ENCODE measurements at places on chromosomes 3 and 15.

- DNase-seq: no peak
Measured at GRCh38 chr3:161957467-161957866, 460.9 kb downstream of the OTOL1 start.

GRCh38 chr3:194492001-194492400 lies 5.2 kb upstream of the ATP13A3 start:
- DNase-seq: no peak

- DNase-seq: no peak
Measured at GRCh38 chr3:109369510-109369909, 32.2 kb upstream of the DPPA4 start.

DNA sequence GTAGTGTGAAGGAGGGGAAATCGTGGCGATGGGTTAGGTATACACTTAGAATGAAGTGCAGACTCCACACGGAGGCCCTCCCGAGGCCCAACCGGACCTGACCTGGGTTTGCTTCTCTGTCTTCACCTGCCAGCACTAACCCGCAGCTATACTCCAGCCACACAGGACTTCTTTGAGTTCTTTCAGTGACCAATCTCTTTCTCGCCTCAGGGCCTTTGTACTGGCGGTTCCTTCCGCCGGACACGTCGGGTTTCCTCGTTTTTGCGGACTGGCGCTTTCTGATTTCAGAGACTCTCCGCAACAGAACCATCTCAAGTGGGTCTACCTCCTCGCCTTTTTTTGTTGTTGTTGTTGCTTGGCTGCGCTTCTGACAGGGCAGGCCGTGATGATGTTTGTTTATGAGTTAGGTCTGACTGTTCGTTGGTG lies at the start of gene NEIL1:
NEIL1 (plus strand) TSS at position 244 of the 426 bp plus-strand sequence. CDS start 1,867 bp downstream, outside the sequence.
- DNase-seq: no peak

GRCh38 chr15:39270221-39270855 lies 310.5 kb upstream of the THBS1 start:
- no peak for DNase-seq

DNA sequence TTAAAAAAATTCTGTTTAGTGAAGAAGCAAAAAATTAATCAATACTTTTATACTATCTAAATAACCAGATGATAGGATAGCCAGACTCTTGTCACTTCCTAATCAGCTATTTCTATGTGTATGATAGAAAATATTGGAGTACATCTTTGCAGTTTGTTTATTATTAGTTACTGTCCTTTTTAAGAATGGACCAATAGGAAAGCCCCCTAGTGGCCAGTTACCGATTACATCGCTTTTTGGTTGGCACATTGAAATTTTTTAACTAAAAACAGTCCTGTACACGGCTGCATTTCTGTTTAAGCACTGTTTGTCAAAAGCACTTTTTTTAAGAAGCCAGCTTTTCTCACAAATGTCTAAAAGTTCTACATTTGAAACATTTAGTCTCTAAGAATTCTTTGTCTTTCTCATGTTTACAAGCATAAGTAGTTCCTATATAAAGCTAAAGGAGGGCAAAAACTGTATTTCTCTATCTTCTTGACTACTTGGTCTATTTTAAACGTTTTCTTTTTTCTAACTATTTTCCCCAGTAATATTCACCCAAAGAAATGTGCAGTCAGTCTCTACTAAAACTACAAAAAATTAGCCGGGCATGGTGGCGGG lies 253.2 kb upstream of the LRTM1 start:
- DNase-seq: no peak

DNA sequence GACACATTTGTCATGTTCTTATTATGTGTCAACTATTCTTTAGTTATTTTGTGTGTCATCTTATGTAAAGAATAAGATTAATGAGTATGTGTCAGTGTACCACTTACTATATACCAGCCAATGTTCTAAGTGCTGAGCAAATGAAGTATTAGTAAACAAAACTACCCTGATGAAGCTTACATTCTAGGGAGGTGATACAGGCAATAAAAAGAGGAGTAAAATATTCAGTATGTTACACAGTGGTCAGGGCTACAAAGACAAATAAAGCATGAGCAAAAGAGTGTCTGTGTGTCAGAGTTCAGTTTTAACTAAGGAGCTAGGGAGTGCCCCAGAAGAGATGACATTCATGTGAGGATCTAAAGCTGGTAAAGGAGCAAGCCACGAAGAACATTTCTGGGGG lies 79.1 kb downstream of the TRPC1 start:
- DNase-seq: no peak

- DNase-seq: no peak
Measured at GRCh38 chr15:84819291-84819768, 2.2 kb downstream of the ALPK3 start.

- no peak for DNase-seq
Measured at GRCh38 chr3:71868876-71869275, 83.9 kb upstream of the PROK2 start.

DNA sequence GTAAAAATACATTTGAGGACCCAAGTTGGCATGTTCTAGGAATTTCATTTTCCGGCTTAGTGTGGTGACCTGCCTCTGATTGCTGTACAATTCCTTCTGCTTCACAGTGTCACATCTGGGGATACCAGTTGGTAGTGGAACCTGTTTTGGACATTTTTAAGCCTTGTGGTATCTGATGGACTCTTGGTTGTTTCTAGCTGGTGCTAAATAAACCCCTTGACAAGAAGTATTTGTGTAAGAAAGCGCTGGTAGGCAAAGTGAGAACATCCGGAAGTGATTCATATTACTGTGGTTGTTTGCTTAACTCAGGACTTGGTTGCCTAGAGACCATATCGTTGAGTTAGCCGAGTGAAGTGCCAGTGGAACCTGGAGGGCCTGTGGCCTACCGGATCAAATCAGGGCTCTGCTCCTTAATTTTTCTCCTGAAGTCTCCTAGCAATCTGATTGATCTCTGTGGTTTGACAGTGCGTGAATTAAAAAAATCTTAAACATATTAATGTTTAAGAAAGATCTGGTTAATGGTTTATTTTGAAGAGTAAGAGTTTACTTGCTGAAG lies 12.8 kb downstream of the IQGAP1 start:
- peak; percentile 57 for DNase-seq

DNA sequence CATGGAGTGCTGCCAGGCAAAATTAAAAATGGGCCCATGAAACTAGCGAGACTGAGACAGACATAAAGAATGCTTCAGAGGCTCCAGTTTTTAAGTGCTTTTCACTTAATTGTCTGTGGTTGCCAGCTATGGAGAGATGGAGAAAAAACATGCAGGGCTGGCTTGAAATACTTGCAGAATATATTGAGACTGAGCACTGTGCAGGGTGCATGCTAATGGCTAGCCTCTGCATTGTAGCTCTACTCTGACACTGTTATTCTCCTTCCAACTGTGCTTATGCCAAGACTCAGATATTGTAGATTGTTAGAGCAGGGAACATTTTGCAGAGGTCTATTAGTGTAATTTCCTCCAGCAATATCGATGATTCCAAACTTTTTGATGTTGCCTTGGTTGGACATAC lies 735.0 kb downstream of the PDCD6IP start:
- DNase-seq: no peak

DNA sequence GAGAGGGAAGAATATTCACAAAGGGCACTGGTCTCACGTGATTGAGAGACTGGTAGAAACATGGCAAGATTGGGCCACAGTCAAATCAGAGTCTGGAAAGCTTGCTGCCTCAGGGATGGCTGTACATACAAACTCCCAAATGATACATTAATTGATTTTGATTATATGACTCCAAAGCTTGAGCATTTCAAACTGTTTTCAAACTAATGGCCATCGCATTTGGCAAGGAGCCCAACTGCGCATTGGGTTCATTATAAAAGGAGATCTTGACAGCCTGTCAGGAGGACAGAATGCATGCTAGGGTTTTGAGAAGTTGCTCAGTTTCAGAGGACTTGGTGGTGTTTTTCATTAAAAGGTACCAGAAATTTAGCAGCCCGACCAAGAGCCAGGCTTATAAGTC lies 117.7 kb downstream of the PTPRG start:
- no peak for DNase-seq

- no peak for DNase-seq
Measured at GRCh38 chr15:90008607-90009006, 7.5 kb downstream of the ZNF710 start.

- no peak for DNase-seq
Measured at GRCh38 chr3:147359177-147360050, 46.9 kb downstream of the ZIC4 start.

DNA sequence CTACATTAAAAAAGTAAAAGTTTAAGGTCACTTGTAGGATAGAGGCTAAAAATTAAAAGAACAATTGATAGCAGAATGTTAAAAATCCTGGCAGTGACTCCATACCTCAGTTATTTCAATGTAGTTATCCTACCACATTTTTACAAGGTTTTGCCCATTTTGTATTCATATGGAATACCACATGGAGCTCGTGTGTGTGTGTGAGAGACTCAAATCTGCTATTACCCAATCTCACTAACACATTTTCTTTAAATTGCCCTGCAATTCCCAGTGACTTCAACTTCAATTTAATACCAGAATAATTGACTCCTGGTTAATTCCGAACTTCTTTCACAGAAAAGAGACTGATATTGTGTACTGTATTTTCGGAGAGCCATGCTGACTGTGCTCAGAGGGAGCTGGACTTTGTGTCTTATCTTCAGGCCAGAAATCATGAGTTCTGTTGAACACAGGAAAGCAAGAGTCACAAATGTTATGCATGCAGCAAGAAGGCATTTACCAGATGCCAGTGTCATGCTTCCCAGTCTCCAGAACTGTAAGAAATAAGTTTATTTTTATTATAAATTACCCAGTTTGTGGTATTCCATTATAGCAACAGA lies 529.0 kb upstream of the NECTIN3 start:
- no peak for DNase-seq

DNA sequence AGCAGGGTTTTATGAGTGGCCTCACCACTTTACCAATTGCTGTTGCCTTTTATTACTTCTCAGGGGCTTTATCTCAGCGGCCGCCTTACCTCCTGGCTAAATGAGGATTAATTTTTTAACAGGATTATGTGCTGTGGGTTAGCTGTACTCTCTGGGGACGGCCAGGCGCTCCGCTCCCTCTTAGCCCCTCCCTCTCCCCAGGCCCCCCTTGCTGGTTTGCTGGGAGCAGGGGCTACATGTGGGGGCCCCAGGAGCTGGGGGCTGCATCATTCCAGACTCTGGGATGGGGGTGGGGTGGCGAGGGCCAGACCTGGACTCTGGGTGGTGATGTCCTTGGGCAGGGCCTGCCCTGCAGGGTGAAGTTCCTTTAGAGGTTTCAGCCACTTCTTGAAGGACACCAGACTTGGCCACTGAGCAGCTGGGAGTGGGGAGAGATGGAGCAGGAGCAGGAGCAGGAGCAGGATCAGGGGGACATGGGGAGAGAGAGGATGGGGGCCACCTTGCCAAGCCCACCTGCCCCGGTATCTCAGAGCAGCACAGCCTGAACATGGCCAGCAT lies 196.1 kb downstream of the GOLGA6L6 start:
- no peak for DNase-seq

All from activated naive CD8-positive, alpha-beta T cell treated with anti-CD3 and anti-CD28 coated beads for 36 hours (primary cell).